MCF 10A (cell line): ENCODE measurements at places on chromosomes 6 and 20. TPM values are rescaled to one million over a fixed set of nuclear protein-coding genes. Genes with fewer than 3 reads are reported as not detected.
A peak's percentile ranks its signal among the peaks of the same experiment; 100 is the strongest.

The MEI4 gene
- not detected in 2 replicates for total RNA-seq

GRCh38 chr6:153947808-153948447 lies 91.1 kb upstream of the OPRM1 start:
- DNase-seq, result peak; percentile 52
- H3K27me3 ChIP-seq, result no peaks in the 10 kb centered on the region
- H3K36me3 ChIP-seq, result no peaks in the 10 kb centered on the region
- H3K4me1 ChIP-seq, result peaks cover 6% of the 10 kb centered on the region

GRCh38 chr6:6243846-6244245 lies 76.6 kb downstream of the F13A1 start:
- DNase-seq, result no peak
- no peak overlapping the region for H3K4me3 ChIP-seq
- peaks cover 92% of the 10 kb centered on the region for H3K27me3 ChIP-seq
- no peak overlapping the region for H3K27ac ChIP-seq

GRCh38 chr6:134190883-134191282 lies 127.0 kb downstream of the SGK1 start:
- no peak for DNase-seq
- H3K36me3 ChIP-seq, result no peaks in the 10 kb centered on the region
- no peak overlapping the region for H3K4me3 ChIP-seq
- H3K4me1 ChIP-seq, result no peaks in the 10 kb centered on the region

The C6orf120 gene
- total RNA-seq, result 25.3 and 26.3 TPM in 2 replicates

GRCh38 chr20:53923566-53924369 lies 146.6 kb downstream of the BCAS1 start:
- DNase-seq, result no peak
- H3K4me1 ChIP-seq, result peaks cover 15% of the 10 kb centered on the region
- H3K27me3 ChIP-seq, result no peaks in the 10 kb centered on the region

GRCh38 chr20:4833074-4833728 lies 111.5 kb downstream of the PRND start:
- H3K36me3 ChIP-seq, result no peaks in the 10 kb centered on the region
- H3K4me1 ChIP-seq, result peaks cover 4% of the 10 kb centered on the region
- H3K4me3 ChIP-seq, result no peak overlapping the region
- no peak for DNase-seq
- H3K27ac ChIP-seq, result no peak overlapping the region

GRCh38 chr6:166402582-166403277 lies 20.0 kb upstream of the MPC1 start:
- H3K36me3 ChIP-seq, result peaks cover under 1% of the 10 kb centered on the region
- no peak overlapping the region for H3K4me3 ChIP-seq
- DNase-seq, result no peak
- peaks cover 8% of the 10 kb centered on the region for H3K4me1 ChIP-seq
- no peaks in the 10 kb centered on the region for H3K27me3 ChIP-seq
- no peak overlapping the region for H3K27ac ChIP-seq

- no peak for DNase-seq
- no peaks in the 10 kb centered on the region for H3K4me1 ChIP-seq
- no peaks in the 10 kb centered on the region for H3K36me3 ChIP-seq
- no peak overlapping the region for H3K4me3 ChIP-seq
- no peak overlapping the region for H3K27ac ChIP-seq
- no peaks in the 10 kb centered on the region for H3K27me3 ChIP-seq
Observed at GRCh38 chr6:101700655-101701054, 307.1 kb downstream of the GRIK2 start.

- H3K27me3 ChIP-seq, result no peaks in the 10 kb centered on the region
- DNase-seq, result no peak
- no peaks in the 10 kb centered on the region for H3K4me1 ChIP-seq
- no peak overlapping the region for H3K4me3 ChIP-seq
Observed at GRCh38 chr6:20583444-20583800, 49.2 kb downstream of the CDKAL1 start.

DNA sequence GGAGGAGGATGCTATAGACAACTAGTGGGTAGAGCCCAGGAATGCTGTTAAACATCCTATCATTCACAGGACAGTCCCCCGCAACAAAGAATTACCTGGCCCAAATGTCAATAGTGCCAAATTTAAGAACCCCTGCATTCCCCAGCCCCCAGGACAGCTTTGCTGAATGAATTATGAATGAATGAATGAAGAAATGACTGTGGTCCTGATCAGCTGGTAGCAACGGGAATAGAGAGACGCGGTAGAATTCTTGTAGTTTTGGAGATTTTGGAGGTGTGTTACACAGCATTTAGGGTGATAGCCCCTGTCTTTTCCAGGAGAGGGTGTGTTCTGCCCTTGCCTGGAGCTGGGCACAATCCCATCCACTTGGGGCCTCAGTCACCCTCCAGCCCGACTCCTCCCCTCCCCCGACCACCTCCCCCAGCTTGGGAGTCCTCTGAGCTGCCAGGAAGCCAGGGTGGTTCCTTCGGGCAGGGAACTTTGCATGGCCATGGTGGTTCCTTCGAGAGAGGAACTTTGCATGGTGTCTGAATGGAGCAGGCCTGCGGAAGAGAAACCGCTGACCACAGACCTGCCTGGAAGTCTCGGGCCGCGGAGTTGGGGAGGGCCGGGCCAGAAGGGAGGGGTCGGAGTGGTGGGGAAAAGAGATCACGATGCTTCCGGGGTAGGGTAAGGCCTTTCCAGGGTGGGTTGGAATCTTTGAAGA lies 1.0 kb upstream of the HCK start:
- H3K4me3 ChIP-seq, result no peak overlapping the region
- no peaks in the 10 kb centered on the region for H3K4me1 ChIP-seq
- DNase-seq, result no peak
- no peaks in the 10 kb centered on the region for H3K36me3 ChIP-seq

The NEURL2 gene
- 2.0 and 2.5 TPM in 2 replicates for total RNA-seq

The SMIM13 gene
- total RNA-seq, result 28.1 and 29.8 TPM in 2 replicates

DNA sequence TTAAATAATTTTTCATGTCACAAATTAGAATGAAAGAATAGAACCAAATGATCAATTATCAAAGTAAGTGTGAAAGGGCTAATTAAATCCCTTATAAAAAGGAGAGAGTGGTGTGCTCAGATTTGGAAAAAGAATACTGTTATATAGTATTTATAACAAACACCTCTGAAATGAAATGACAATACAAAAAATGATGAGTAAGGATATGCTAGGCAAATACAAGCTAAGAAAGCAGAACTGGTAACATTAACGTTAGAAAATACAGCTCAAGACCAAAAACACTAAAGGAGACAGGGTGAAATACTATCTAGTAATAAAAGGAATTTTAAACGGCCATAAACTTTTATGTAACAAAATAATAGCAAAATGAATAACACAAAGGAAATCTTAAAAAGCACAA lies 324.2 kb upstream of the RUNX2 start:
- no peaks in the 10 kb centered on the region for H3K4me1 ChIP-seq
- no peak overlapping the region for H3K4me3 ChIP-seq
- no peaks in the 10 kb centered on the region for H3K36me3 ChIP-seq
- no peak for DNase-seq

DNA sequence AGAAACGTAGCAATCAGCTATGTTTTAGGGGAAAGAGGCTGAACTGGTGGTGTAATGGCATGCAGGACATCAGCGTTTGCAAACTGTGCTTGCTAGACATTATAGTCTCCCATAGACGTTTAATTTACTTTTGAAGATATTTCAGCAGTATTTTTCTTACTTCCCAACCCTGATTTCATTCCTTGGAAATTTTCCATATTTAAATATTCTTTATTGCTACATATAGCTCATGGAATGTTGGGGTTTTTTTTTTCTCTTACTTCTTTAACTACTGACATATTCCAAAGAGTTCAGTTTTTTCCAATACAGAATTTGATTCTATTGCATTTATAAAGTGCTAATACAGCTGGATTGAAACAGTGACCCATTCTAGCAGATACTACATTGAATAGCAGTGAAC lies 694.4 kb upstream of the CITED2 start:
- H3K4me1 ChIP-seq, result peaks cover 25% of the 10 kb centered on the region
- no peak for DNase-seq
- no peaks in the 10 kb centered on the region for H3K27me3 ChIP-seq
- no peak overlapping the region for H3K4me3 ChIP-seq
- no peaks in the 10 kb centered on the region for H3K36me3 ChIP-seq

The SLC22A2 gene
- total RNA-seq, result not detected in 2 replicates

DNA sequence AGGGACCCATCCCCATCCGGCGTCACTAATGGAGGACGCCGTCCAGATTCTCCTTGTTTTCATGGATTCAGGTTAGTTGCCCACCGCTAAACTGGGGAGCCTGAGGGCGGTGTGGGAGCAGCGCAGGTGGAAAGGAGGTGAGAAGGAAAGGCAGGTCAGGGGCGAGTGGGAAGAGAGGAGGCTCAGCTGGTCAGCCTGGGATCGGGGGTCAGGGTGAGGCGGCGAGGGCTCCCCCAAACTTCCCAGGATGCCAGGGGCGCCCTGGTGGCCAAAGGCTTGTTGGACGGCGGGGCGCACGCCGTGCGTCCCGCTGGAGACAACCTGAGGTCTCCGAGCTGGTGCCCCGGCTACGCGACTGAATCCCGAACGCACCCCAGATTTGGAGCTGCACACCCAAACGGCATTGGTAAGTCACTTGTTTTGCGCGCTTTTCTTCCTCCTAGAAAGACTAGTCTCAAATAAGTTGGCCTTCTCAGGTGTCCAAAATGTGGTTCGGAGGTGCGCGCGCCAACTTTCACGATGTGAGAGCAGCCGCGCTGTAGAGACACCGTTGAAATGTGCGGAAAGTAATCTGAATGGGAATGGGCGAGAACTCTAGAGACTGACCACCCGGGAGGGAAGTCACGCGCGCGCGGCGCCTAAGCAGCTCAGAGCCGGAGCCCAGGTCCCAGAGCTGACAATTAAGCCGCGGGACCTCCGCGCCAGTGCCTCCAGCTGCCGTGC lies 9.7 kb downstream of the GNAS-AS1 start:
- no peaks in the 10 kb centered on the region for H3K4me1 ChIP-seq
- peaks cover 32% of the 10 kb centered on the region for H3K27me3 ChIP-seq
- DNase-seq, result no peak
- H3K36me3 ChIP-seq, result peaks cover 2% of the 10 kb centered on the region
- H3K27ac ChIP-seq, result no peak overlapping the region

DNA sequence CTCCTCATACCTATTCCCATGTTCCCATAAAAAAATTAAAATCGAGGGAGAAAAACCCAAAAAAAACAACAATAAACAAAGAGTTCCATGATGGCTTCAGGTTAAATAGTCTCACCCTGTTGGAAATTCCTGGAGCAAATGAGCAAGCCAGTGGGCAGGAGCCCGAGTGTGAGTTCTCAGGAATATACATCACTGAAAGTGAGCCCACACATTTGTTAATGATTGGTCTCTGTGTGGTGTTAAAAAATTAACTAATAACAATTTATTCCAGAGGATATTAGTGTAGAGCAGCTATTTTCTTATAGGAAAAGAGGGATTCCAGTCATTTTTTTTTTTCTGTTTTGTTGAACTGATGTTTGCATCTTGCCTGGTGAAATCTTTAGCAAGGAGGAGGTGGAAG lies 12.9 kb downstream of the PHACTR3 start:
- no peak overlapping the region for H3K4me3 ChIP-seq
- H3K27me3 ChIP-seq, result peaks cover 100% of the 10 kb centered on the region
- peaks cover 6% of the 10 kb centered on the region for H3K36me3 ChIP-seq
- no peaks in the 10 kb centered on the region for H3K4me1 ChIP-seq
- H3K27ac ChIP-seq, result no peak overlapping the region

DNA sequence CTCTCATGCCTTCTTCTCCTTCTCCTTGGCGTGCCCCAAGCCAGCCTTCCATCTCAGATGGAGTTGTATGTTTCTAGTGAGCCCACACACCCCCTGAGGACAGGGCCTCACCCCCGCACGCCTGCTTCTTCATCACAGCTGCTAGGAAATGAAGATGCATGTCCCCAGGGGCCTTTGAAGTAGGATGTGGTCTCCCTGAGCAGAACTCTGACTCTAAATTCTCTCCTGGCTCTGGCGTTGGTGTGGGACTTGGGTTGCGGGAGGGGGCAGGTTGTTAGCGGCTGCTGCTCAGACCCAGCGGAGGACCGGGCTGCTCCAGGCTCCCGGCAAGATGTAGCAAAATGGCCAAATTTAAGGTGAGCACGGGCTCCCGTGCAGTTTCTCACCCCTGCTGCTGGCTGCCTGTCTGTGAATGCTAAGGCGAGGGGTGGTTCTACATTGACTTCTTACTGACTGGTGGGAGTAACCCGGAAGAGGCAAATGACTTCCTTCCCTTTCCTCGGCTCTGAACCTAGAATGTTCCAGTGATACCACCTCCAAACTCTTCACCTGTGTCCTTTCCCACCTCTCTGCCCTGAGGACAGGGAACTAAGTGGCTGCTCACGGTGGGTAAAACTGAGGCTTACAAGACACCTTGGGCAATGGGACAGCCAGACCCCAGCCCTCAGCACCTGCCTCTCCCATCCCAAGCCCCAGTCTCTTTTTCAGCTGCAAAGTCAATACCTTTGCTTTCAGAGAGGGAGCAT lies 8.8 kb downstream of the SYNJ2 start:
- H3K4me3 ChIP-seq, result no peak overlapping the region
- DNase-seq, result no peak
- peaks cover 18% of the 10 kb centered on the region for H3K4me1 ChIP-seq
- H3K36me3 ChIP-seq, result no peaks in the 10 kb centered on the region

DNA sequence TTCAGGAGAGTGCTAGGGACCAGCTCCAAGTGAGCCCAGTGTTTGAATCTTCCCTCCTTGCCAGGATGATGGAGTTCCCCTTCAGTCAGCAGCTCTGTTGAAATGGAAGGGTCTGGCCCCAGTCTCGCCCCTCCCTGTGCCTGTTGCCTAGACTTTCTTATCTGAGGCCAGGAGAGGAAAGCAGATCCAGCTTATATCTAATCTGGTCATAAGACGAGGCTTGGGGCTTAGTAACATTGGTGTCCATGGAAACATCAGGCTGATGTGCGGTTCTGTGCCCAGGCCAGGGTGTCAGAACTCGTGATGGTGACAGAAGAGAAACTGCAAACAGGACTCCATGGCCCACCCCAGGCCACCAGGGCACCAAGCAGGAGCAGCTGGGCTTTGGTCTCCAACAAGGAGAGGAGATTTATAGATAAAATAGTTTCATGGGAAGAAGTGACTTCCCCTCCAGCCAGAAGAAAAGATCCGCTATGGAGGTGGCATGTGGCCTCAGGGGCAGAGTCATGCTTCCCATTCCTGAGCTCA lies 9.8 kb downstream of the MAS1L start:
- H3K4me3 ChIP-seq, result no peak overlapping the region
- peaks cover 6% of the 10 kb centered on the region for H3K27me3 ChIP-seq
- H3K27ac ChIP-seq, result no peak overlapping the region

GRCh38 chr20:21312813-21313474 lies 9.8 kb downstream of the XRN2 start:
- H3K27me3 ChIP-seq, result no peaks in the 10 kb centered on the region
- peaks cover 36% of the 10 kb centered on the region for H3K36me3 ChIP-seq
- no peak overlapping the region for H3K27ac ChIP-seq
- no peak for DNase-seq

- H3K36me3 ChIP-seq, result peaks cover 5% of the 10 kb centered on the region
- no peaks in the 10 kb centered on the region for H3K27me3 ChIP-seq
- no peak overlapping the region for H3K4me3 ChIP-seq
- no peak overlapping the region for H3K27ac ChIP-seq
- DNase-seq, result no peak
Observed at GRCh38 chr6:43909474-43910148, 139.6 kb downstream of the VEGFA start.

- H3K27ac ChIP-seq, result peak overlapping the region; percentile 61
- H3K4me3 ChIP-seq, result no peak overlapping the region
Observed at GRCh38 chr6:92762443-92763273, 656.7 kb downstream of the EPHA7 start.
